ENCODE measurements at places on chromosomes 13 and 19.

DNA sequence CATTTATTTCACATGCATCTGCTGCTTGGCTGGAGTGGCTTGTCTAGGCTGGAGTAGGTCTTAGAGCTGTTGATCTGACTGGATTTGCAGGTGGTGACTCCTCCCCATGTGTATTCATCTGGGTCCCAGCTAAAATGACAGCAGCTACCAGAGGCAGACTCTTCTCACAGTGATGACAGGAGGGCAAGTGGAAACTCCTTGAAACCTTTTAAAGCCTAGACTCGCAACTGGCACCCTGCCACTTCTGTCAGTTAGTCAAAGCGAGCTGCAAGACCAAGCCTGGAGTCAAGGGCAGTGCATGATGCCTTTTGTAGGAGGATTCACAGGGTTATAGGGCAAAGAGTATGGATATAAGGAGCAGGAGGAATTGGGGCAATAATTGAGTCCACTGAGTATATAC lies 65.2 kb downstream of the TEX26 start:
- DNase-seq, result no peak

GRCh38 chr19:17719730-17720400 lies 585 bp downstream of the MAP1S start:
- DNase-seq, result no peak

- no peak for DNase-seq
Observed at GRCh38 chr19:29415507-29415906, 110.3 kb upstream of the VSTM2B start.

DNA sequence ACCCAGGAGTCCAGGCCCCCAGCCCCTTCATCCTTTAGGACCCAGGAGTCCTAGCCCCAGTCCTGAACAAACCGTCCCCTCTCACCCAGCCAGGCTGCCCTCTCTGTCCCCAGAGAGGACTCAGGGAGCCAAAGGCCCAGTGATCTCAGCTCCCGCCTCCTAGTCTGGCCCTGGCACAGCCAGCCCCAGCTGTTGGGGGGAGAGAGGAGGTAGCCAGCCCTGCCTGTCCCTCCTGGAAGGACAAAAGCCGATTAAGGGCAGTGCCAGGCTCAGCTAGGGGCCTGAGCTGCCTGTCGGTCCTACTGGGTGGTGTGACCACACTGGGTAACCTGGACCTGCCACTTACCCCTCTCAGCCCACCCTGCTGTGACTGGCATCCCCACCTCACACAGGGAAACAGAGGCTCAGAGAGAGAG lies 14.5 kb downstream of the LIPE start:
- no peak for DNase-seq

- DNase-seq, result no peak
Observed at GRCh38 chr13:110170020-110170790, 136.8 kb downstream of the COL4A1 start.

DNA sequence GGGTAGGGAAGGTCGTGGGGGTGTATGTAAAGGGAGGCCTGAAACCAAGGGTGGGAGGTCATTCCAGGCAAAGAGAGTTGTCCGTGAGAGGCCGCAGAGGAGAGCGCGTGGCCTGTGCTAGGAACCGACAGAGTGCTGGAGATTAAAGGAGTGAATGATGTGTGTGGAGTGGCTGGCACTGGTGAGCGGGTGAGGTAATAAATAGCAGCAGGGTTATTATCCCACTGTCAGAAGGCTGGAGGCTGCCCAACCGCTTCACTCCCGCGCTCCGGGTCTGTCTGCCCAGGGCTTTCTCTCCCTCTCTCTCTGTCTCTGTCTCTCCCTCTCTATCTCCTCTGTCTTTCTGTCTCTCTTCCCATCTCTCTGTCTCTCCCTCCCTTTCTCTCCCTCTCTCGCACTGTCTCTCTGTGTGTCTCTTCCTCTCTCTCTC lies 17.4 kb downstream of the ZNF579 start:
- no peak for DNase-seq

GRCh38 chr19:30718707-30719106 lies 346.5 kb downstream of the ZNF536 start:
- DNase-seq, result no peak

DNA sequence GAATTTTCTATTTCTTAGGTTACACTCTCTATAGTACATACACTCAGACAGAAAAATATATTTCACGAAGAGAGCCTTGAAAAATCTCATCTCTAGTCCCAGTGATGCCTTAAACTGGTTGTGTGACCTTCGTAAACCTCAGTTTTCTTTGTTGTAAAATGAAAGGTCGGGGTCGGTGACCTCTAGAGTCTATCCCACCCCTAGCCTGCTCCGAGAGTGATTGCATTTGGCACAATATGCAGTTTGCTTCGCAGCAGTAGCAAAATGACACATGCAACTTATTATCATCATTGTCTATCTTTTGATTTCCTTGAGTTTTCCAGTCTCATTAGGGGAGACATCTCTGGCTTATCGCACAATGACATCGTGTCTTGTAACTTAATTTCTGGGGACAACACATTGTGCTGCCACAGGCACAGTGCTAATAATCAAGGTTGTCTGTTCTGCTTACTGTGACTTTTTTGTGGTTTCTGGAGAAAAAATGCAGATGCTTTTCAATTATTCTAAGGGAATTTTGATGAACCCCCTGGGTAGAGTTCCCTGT lies 115.0 kb downstream of the GGACT start:
- DNase-seq, result no peak

GRCh38 chr13:57644106-57644505 lies 12.6 kb downstream of the PCDH17 start:
- no peak for DNase-seq

DNA sequence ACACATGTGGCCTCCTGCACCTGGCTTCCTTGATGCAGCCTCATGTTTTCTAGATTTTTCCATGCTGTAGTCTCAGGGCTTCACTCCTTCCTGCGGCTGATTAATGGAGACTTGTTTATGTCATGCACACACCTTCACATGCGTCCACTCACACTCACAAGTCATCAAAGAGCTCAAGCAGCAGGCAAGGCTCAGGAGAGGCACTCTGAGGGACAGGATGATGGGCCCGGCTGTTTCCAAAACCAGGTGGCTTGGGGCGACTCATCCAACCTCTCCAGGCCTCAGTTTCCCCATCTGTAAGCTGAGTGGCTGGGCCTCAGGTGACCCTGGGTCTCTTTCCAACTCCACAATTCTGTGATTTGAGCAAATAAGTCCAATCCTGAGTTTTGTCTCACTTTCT lies 36.9 kb downstream of the RASA3 start:
- no peak for DNase-seq

DNA sequence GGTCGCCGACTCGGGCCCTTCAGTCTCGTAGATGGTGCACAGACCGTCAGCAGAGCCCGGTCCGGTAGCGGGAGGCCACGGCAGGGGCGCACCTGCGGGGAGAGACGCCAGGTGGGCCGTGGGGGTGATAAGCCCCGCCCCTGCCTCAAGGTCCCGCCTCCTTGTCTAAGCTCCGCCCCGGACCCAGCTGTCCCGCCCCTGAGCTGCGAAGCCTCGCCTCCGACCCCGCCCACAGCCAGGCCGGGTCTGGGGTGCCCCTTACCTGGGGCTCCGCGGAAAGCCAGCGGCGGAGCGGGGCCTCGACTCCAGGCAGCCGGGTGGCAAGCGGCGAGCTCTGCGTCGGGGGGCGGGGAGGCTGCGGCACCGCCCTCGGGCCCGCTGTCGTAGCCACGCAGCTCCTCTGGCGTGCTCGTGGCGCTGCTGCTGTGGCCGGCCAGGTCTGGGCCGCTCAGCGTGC lies 4.7 kb downstream of the PRR36 start:
- DNase-seq, result peak; percentile 70

DNA sequence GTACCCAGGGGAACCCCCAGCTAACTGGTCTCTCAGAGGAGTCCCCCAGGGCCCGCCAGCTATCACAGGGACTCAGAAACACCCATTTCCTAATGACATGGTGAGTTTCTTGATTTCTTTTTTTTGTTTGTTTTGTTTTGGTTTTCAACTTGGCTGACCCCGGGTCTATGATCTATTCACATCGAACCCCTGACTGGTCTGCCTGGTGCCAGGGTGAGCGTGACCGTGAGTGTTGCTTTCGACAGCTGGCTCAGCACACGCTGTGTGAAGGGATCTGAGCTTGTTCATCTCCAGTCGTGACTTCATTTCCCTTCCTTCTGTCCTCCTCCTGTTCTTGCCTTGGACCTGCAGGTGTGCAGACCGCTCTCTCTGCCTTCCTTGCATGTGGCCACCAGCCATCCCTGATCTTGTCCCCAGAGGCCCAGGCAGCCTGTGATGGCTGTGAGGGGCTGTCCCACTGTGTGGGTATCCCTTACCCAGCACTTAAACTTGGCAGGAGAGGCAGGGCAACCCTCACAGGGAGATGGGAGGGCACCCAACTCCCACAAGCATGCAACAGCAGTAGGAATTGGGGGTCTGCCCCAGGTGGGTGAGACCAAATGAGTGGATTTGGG lies 26.2 kb downstream of the TMEM161A start:
- DNase-seq, result no peak

DNA sequence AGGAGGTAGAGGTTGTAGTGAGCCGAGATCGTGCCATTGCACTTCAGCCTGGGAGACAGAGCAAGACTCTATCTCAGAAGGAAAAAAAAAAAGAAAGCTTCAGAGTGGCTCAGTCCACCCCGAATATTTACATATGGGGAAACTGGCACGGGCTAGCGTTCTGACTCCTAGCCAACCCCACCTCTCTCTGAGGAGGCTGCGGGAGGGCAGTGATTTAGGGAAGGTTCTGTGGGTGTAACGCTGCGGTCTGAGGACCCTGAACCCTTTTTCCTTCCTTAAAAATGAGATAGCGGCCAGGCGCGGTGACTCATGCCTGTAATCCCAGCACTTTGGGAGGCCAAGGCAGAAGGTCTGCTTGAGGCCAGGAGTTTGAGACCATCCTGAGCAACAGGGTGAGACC lies 5.0 kb downstream of the LRRC25 start:
- no peak for DNase-seq

DNA sequence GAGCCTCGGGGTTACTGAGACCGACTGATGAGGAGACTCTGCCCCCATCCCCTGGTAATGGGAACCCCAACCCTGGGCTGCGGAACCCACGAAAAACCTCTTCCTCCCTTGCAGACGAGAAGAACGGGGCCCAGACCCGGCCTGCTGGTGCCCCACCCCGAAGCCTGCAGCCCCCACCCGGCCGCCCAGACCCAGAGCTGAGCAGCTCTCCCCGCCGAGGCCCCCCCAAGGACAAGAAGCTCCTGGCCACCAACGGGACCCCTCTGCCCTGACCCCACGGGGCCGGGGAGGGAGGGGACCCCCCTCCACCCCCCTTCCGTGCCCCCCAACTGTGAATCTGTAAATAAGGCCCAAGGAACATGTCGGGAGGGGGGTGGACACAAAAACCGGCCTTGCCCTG lies 13.3 kb downstream of the TMEM150B start:
- no peak for DNase-seq

GRCh38 chr13:32497589-32497988 lies 41.0 kb downstream of the N4BP2L2 start:
- DNase-seq, result no peak

- no peak for DNase-seq
Observed at GRCh38 chr13:96650301-96650886, 343.9 kb downstream of the OXGR1 start.

- no peak for DNase-seq
Observed at GRCh38 chr13:110322126-110322827, 15.2 kb downstream of the COL4A2 start.

DNA sequence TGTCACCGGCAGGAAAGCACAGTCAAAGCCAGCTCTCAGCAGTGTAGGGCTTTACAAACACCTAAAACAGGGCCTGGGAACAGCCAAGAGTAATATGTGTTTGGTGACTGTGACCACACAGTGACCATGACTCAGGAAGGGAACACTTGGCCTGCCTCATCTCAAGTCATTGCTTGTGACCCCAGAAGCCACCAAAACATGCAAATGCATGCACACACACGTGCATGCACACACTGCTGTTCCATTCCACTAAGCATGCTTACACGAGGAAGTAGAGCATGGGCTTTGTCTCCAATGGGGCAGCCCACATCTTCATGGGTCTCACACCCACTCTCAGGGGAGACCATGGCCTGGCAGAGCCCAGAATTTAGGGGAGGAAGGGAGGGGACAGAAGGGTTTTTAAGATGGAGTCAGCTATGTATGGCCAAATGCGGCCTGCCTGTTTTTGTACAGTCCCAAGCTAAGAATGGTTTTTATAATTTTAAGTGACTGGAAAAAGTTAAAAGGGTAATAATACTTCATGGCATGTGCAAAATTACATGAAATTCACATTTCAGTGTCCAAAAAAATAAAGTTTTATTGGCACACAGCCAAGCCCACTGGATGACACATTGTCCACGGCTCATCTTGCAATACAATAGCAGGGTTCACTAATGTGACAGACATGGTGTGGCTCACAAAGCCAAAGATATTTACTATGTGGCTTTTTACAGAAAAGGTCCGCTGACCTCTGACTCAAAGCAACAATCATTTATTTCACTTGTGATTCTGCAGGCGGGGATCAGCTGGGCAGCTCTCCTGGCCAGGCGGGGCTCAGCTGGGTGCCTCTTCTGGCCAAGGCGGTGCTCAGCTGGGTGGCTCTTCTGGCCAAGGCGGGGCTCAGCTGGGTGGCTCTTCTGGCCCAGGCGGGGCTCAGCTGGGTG lies 17.3 kb downstream of the ZFR2 start:
- DNase-seq, result no peak

- DNase-seq, result no peak
Observed at GRCh38 chr19:55855160-55855559, 18.8 kb downstream of the NLRP4 start.

- peak; percentile 63 for DNase-seq
Observed at GRCh38 chr19:12796146-12797071, 5.1 kb downstream of the JUNB start.

DNA sequence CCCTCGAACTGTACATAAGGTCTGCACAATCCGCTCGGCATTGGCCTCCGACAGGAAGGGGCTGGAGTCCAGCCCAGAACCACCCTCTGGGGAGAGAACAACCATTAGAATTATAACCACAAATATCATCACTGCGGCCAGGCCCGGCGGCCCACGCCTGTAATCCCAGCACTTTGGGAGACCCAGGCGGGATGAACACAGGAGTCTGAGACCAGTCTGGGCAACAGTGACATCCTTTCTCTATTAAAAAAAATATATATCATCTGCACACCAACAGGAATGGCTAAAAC lies 11.4 kb downstream of the COQ8B start:
- no peak for DNase-seq

DNA sequence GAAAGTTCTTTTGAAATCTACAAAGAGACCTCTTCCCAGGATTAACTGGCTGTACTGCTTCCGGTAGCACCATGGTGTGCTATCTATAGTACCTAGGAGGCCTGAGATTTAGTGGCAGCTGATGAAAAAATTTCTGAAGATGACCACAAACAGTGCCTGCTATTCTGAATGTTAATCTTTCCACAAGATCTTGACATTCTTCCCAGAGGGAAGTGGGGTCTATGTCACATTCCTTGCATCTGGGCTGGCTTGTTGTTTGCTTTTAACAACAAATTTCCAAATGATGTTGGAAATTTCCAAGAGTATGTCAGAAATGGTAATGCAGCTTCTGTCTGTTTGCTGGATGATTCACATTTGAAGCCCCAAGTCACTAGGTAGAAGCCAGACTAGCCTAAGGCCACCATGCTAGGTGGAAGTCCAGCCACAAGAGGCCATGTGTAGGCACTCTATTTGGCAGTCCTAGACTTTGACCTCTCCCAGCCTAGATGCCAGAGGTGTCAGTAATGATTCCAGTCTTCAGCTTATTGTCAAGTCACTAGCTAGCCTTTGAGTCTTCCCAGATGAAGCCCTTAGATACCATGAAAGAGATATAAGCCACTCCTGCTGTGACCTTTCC lies 22.1 kb downstream of the SPART start:
- no peak for DNase-seq

- no peak for DNase-seq
Observed at GRCh38 chr19:49856574-49857021, 5.6 kb downstream of the PTOV1 start.
